Body of pancreas (tissue), 4 donors: ENCODE measurements at places on chromosomes 16 and 17.

- no peak for DNase-seq
These were observed 25.0 kb upstream of the EFCAB13 start for GRCh38 chr17:47298712-47299111.

GRCh38 chr16:57640185-57640584, 11.8 kb downstream of the ADGRG1 start:
- no peak for DNase-seq

GRCh38 chr17:65942592-65942991, 249.3 kb downstream of the CEP112 start:
- DNase-seq, result no peak

DNA sequence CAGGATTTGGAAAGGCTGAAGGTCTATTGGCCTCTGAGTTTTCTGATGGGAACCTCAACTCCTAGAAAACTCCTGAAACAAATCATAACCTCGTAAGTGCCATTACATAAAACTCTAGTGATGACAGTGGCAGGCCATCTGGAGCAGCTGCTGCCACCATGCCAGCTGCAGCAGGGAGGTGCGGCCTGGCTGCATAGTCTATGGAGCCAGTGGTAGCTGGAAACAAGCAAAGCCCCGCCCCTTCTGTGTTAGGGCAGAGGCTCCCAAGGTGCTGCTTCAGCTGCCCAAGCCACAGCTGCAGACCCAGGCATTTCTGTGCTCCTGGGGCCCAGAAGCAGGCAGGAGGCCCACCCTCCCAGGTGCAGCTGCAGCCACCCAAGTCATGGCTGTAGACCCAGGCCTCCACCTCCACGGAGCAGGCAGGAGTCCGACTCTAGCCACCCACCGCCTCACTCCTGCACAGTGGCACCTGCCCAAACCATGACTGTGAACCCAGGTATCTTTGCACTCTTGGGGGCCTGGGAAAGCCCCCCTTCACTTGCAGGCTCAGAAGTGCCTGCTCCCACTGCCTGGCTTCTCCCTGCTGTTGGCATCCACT, 254.1 kb upstream of the KCNJ16 start:
- no peak for DNase-seq

DNA sequence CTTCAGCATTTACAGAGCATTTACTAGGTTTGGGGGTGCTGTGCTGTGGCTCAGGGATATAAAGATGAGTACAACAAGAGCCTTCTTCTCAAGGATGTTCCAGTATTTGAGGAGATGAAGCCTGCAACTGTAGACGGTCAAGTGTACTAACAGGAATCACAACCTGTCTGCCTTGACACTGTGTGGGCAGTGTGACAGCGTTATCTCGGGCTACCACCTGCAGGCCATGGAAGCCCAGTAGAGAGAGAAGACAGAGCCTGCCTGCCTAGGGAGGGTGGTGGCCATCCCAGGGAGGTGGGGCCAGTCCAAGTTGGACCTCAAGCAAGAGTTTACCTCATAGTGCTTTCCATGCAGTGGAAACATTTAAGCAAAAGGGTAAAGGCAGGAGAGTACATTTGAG, 215.1 kb upstream of the ASIC2 start:
- DNase-seq, result no peak

- DNase-seq, result no peak
These were observed 12.2 kb upstream of the RPH3AL start for GRCh38 chr17:364766-365165.

DNA sequence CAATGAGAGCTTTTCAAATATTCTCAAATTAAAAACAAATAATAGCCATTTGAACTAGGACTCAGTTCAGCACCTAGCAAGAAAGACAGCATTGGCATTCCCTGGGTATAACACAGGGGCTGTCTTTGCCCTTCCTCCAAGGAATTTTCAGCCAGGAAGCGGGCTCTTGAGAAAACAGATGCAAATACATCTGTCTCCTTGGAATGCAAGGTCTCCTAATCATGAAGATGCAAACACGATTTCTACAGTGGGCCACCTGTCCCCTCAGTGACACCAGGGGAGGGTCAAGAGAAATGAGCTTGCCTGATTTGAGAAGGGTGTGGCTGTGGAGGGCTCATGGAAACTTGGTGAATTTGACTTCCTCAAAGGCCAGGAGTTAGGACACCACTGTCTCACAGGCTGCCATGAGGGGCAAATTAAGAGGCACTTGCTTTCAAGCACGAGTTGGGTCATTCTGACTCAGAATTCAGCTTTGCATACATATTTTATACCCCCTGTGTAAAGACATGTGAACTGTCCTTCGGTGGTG, 24.5 kb upstream of the SUPT4H1 start:
- no peak for DNase-seq

GRCh38 chr16:48235556-48236136, 8.5 kb upstream of the LONP2 start:
- no peak for DNase-seq

- peak; percentile 64 for DNase-seq
These were observed 671 bp downstream of the DGKE start for GRCh38 chr17:56834380-56835263.

DNA sequence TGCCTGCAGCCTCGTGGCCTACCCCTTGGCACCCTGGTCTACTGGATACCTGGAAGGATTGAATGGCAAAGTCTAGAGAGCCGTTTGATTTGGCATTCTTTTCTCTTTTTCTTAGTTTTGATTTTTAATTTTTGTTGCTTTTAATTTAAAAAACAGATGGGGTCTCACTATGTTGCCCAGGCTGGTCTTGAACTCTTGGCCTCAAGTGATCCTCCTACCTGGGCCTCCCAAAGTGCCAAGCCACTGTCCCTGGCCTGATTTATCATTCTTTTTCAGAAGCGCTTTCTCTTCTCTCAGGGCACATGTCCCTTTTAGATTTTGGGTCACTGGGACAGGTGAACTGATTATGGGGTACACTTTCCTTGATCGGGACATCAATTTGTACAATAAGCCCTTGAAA, 10.8 kb downstream of the ZC3H18 start:
- no peak for DNase-seq

GRCh38 chr17:45149669-45150664, 1.7 kb downstream of the HEXIM1 start:
- DNase-seq, result peak; percentile 75

DNA sequence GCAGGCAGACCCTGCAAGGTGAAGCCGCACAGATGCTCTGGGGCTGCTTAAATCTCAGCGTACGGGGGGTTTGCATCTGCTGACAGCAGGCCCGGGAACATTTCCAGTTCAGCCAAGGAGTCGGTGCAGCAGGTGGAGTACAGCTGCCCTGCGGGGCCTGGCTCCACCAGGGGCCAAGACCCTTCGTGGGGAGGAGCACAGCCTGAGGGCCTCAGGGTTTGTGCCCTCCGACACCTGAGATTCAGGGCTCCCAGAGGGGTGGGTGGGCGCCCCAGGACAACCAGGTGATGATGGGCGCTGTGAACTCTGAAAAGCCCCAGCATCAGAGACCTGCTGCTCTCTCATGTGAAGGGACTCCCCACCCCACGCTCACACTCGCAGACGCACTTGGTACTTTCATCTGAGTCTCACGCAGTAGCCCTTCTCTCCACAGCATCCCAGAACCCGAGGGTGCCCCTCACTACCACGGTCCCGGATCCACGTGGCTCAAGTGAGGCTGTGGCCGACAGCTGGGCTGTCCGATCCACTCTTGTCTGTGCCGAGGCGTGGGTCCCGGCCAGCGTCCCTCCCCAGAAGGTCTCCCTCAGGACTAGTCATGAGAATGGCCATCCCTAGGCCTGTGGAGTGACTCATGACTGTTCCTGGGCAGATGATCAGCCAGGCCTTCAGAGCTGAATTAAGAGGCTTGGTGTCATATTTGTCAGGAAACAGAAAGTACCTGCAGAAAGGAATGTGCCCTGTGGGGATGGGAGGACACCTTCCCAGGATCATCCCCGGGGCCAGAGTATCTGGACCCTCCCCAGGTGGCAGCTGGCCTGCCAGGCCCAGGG, 29.6 kb downstream of the ACSF3 start:
- DNase-seq, result no peak

- DNase-seq, result no peak
These were observed 9.7 kb upstream of the KDM6B start for GRCh38 chr17:7824021-7824924.

DNA sequence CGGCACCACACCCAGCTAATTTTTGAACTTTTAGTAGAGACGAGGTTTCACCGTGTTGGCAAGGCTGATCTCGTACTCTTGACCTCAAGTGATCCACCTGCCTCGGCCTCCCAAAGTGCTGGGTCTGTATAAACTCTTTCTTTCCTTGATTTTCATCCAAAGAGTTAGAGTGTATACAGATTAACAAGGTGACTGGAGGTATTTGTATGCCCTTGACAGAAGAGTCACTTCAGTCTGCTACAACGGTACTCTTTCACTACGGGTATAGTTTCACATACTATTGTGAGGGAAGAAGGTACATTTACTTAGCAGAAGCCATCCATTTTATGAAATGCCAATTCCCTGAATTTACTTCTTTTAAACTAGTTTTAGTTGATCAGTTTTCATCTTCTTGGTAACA, 32.5 kb downstream of the PPM1E start:
- DNase-seq, result no peak

DNA sequence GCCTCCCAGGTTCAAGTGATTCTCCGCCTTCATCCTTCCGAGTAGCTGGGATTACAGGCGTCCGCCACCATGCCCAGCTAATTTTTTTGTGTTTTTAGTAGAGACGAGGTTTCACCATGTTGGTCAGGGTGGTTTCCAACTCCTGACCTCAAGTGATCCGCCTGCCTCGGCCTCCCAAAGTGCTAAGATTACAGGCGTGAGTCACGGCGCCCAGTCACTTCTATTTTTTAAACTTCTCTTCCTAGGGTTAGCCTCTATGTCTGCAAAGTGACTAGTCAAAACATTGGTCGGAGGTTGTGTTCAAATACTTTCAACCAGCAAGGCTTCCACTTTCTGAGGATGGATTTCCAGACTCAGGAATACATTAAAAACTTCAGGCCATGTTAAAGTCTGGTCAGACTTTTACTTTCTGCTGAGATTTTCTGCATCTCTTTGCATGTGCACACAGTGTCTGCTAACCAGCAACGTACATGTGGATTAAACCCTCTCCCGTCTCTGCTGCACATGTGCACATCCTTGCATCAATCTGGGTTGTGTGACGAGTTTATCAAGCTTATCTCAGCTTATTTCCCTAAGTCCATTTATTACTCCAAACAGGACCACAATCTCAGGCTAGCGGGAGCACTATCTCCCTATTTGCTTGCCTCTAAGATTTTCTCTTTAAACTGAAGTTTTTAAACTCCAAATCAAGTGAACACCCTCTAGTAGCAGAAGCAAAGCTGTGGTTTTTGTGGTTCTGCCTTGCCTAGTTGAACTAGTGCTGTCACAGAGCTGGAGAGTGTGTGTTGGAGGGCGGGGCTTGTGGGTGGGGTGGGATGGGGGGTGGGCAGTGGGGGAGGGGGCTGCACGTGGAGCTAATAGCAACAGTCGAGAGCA, 525.2 kb upstream of the GOT2 start:
- DNase-seq, result no peak

- no peak for DNase-seq
These were observed 1.6 kb upstream of the SLC5A10 start for GRCh38 chr17:18950346-18950745.

DNA sequence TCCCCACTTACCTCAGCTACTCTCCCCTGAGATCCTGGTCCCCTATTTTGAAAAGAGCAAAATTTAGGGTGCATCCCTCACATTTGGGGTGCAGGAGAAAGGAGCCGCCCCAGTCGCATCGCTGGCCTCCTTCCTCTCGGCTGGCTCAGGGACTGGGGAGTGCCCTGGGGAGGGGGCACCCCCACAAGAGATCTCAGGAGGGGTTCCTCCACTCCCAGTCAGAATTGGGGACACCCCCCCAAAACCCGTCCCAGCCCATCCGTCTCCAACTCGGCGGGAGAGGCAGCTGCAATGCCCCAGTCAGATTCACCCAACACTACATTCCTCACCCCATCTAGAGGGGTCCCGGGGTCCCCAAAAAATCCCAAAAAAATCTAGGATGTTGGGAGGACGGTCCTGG, 3.5 kb upstream of the BCL6B start:
- DNase-seq, result no peak

- no peak for DNase-seq
These were observed 37.7 kb downstream of the ASPA start for GRCh38 chr17:3513305-3514035.

- peak; percentile 47 for DNase-seq
These were observed 25.8 kb downstream of the ABR start for GRCh38 chr17:1153795-1154546.

GRCh38 chr17:4623249-4623648, 18.2 kb downstream of the ALOX15 start:
- DNase-seq, result no peak

DNA sequence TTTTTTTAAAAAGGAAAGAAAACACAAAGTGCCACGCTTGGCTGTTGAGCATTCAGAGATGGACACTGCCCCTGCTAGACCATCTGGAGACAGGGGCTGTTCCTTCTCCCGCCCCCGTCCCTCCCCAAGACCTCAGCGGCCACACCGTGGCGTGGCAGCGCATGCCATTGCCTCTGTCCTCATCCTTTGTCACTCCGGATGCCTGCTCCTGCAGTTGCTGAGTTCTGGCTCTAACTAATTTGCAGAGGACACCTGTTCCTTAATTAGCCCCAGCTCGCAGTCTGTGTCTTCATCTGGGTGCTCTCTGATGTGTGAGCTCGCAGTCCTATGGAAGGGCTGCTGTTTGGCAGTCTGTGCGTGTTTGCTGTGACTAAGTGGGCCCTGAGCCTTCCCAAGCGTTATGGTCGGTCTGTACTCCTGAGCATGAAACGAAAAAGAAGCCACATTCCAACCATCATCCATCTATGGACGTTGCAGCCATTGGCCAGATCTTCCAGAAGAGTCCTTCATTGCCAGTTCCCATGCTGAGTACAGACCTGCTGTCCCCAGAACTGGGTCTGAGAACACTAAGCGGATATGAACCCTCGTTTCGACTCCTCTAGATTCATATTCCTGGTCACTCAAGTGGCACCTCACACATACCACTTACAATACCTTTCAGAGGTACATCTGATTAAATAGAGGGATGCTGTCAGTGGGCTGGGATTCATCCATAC, 40.9 kb upstream of the NAT9 start:
- no peak for DNase-seq

DNA sequence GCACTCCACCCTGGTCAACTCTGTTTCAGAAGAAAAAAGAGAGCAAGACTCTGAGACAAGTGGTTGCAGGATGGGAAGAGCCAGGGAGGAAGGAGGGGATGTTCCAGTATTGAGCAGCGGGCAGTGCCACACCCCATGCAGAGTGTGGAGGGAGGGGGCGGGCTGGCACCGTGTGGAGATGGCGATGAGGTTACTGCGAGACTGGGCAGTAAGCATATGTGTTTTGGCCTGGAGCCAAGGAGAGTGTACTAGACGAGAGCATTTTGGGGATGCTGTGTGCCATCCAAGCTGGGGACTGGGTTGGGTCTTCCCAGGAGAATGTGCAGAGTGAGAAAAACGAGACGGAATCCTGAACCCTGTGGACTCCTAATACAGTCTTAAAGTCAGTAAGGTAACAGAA, 3.4 kb downstream of the TBC1D24 start:
- no peak for DNase-seq

DNA sequence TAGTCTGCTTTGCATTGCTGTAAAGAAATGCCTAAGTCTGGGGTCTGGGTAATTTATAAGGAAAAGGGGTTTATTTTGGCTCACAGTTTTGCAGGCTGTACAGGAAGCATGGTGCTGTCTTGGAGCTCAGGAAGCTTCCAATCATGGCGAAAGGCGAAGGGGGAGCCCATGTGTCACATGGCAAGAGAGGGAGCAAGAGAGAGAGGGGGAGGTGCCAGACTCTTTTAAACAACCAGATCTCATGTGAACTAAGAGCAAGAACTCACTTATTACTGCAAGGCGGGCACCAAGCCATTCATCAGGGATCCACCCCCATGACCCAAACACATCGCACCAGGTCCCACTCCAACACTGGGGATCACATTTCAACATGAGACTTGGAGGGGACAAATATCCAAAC, 148.2 kb upstream of the HS3ST2 start:
- DNase-seq, result no peak
